Activated naive CD8-positive, alpha-beta T cell treated with anti-CD3 and anti-CD28 coated beads, Interleukin-2, amount 50 U/mL, for 24 hours (primary cell): ENCODE measurements at places on chromosomes 13 and 19.

DNA sequence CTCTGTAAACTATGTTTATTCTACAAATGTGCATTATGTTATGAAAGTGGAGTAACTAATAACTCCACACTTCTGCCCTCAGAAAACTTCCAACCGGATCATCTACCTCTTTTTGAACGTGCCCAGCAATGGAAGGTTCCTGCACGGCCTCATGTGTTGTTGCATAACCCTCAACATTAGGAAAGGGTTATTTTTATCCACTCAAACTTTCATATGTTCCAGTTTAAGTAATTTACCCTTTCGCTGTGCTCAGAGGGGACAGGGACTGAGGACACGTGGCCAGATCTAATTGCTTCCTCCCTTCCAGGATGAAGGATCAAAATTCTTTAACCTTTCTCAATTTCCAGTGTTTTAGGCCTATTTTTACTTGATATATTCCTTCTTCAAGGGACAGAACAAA, 29.6 kb downstream of the IRS2 start:
- no peak for DNase-seq

DNA sequence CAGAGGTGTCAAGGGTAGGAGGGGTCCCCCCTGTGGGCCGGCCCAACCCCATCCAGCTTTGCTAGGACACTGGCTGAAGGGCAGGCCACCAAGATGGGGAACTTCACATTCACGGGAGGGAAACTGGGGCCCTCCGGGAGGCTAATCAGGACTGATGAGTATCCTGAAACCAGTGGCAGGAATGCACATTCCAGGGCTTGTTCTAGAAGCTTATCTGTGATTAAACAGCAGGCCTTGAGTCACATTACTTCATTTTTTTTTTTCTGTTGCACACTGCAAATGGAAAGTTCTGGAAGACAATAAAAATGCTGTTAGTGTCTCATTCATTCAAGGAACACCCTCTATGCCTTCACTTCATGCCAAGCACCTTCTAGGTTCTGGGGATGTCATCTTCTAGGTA, 15.5 kb upstream of the SIGLEC11 start:
- DNase-seq: no peak

DNA sequence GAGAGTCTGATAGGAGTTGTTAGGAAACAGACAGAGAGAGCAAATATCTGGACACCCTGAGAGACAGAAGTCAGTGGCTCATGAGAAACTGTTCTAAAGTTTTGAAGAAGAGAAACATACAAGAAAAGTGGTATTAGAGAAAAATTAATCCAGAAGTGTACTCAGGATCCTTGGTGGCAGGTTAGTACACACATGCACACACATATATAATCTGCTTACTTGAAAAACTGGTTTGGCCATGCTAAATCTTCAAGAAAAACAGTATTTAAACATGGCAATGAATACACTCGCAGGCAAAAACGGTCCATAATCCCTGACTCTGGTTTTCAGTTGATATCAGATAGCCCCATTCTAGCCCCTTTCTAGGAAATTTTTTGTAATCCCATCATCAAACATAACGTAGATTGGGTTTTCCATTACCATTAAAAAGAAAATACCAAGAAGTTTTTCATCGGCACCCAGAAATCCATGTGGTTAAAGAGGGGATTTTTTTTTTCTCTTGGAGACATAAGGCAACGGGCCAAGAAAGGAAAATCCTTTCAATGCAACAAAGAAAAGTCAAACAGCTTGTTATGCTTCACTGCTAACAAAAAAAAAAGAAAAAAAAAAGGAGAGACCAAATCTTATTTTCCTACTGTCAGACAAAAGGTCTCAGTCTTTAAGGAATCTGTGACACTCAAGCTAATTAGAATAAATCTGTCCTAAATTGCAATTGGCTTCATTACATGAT, 178.0 kb upstream of the MIR17HG start:
- DNase-seq: no peak

- no peak for DNase-seq
These were observed 103.3 kb downstream of the SPRY2 start for GRCh38 chr13:80237646-80238045.

DNA sequence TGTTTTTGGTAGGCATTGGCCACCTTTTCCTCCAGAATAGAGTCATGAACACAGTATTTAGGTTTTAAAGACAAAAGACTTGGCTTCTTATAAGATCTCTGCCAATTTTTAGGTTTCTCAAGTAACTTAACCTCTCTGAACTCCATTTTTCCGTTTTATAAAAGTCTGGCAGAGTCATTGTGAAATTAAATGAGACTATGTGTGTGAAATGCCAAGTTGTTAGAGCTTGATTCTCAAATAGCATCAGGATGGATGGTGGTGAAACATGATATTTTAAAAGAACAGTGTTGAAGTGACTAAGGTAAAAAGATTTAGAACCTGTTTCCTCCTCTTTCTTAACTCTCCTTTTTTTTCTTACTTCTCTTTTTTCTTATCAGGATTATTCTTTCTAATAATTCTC, 617.7 kb upstream of the SLITRK1 start:
- no peak for DNase-seq

GRCh38 chr19:6971366-6971765, 49.9 kb downstream of the MBD3L2B start:
- no peak for DNase-seq

DNA sequence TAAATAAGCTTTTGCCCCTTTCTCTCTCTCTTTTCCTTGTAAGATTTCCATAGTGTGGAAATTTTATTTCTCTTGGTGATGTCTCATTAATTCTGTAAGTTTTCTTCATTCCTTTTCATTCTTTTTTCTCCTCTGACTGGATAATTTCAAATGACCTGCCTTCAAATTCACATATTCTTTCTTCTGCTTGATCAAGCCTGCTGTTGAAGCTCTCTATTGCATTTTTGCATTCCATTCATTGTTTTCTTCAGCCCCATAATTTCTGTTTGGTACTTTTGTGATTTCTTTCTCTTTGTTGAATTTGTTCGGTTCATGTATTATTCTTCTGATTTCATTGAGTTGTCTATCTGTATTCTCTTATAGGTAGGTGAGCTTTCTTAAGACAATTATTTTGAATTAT, 42.2 kb upstream of the ZNF507 start:
- DNase-seq: no peak

DNA sequence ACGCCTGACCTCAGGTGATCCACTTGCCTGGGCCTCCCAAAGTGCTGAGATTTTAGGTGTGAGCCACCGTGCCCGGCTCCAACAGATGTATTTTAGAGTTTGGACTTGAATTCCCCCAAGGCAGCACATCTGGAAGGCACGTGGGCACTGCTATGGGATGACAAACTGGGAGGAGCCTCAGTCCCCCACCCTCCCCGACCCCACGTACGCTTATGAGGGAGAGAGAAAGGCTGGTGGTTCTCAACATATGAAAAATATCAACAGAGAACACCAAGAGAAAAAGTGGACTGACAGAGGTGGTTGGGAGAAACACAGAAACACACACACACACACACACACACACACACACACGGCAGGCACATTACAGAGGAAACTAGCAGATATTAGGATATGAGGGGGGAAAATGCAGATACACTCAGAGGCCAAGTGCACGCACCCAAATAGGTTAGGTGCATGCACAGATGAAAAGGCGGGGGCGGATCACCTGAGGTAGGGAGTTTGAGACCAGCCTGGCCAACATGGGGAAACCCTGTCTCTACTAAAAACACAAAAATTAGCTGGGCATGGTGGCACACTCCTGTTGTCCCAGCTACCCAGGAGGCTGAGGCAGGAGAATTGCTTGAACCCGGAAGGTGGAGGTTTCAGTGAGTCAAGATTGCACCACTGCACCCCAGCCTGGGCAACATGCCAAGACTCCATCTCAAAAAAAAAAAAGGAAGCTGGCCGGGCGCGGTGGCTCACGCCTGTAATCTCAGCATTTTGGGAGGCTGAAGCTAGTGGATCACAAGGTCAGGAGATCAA, 3.2 kb downstream of the STX10 start:
- no peak for DNase-seq

GRCh38 chr13:46951516-46951915, 54.7 kb upstream of the HTR2A start:
- DNase-seq: no peak

DNA sequence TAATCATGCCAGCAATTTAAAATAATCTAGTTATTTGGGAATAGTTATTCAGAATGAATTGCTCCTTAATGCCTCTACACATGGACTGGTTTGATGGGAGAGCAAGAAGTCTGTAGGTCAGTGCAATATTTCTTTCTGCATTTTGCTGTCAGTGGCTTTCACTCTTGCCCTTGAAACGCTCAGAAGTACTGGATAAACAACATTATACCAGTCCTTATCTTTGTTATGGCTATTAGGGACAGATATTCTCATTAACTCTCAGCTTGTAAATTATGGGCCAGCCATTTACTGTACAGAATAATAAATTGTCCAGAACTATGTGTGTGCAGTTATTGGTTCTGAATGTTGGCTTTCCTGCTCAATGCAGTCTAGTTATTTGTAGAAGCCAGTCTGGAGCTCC, 224.4 kb downstream of the OXGR1 start:
- no peak for DNase-seq

DNA sequence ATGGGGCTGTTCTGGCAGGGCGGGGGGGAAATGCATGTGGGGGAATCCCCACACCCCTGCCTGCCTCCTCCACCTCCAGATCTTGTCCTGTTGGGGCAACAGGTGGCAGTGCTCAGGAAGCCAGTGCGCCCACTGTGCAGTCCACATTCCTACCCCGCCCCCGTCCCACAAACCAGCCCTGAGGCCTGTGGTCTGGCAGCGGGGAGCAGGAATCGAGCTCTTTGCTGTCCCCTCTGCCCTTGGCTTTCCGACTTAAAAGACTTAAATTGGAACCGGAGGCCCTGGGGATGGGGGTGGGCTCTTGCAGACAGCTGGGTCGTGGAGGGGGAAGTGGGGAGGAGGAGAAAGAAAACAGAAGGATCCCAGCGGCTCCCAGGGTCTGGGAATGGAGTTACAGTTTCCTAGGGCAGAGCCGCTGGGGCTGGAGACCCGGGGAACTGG, 4.3 kb downstream of the NANOS3 start:
- DNase-seq: no peak

DNA sequence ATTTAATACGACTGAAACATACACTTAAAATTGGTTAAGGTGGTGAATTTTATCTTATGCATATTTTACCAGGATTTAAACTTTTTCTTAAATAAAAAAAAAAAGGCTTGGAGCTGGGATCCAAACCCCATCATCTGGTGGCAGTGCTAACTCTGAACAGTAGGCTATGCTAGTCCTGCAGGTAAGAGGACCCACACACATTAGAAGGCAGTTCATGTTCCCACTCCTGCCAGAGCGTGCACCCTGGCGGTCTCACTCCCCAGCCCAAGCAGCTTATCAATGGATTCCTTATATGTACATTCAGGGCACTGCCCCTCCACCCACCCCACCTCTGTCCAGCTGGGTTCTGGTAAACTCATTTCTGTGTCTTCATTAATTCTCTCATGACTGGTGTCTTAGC, 31.3 kb upstream of the CEBPA start:
- no peak for DNase-seq
